Esophagus squamous epithelium (tissue), 5 donors: ENCODE measurements at places on chromosomes 1 and 21.

DNA sequence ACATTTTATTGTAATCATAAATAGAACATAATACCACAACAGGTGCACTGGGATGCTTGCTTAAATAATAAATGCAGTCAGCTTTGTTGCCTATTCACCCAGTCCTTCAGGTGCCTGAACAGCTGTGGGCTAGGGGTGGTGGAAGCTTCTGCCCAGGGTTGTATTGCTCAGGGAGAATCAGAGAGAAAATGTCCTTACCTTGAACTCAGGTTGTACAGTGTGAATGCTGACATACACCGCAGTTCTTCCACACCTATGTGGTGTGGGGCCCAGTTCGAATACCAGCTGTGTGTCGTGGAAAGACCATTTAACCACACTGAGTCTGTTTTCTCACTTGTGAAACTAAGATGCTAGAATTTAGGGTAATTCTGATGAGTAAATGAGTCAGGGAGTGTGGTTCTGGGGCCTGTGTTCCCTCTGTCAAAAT, 115.7 kb upstream of the ATP1A1 start:
- no peak for DNase-seq

DNA sequence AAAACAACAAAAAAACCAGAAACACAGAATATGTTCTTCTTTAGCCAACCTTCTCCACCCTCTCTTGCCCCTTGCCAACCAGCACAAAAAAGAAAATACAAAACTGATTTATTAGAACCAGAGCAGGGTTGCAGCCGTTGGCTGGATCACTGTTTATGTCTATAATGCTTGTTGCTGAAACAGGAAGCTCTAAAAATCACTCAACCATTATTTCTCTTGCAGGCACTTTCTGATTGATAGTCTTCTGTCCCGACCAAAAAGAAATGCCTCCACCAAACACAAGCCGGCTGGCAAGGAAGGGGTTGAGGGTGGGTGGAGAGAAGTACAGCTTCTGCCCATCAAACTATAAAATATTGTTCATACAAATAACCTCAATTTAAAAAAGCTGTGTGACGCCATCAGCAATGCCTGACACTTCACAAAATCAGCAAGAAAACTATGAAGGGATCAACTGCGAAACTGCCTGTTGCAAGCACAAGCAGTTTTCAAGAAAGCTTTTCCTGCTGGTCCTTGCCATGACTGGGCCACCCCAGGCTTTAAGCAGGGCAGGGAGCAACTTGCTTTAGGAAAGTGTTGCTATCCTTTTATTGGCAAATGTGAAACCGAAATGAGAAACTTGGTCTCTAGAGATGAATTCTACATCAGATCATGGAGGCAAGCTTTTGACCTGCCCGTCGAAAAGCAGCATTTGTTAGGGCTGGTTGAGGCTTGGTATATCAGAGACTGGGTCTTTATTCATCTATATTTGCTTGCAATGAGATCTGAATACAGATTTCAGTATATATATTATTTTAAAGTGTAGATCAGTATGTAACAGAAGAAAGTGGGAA, 174.2 kb downstream of the RUNX1 start:
- no peak for DNase-seq

DNA sequence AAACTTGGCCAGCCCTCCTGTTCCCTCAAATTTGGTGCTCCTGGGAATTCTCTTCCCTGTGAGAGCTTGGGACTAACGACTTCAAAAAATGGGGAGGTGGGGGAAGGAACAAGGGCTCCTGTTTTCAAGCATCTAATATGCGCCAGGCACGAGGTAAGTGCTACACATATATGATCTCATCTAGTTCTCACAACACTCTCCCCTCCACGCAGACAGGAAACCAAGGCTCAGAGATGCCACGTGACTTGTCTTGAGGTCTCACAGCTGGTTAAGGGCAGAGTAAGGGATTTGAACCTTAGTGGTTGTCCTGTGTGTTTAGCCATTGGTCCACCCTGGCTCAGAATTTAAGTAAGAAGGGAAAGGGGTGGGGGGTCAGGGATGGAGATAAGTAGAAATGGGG, 125.9 kb downstream of the DMRTB1 start:
- no peak for DNase-seq

DNA sequence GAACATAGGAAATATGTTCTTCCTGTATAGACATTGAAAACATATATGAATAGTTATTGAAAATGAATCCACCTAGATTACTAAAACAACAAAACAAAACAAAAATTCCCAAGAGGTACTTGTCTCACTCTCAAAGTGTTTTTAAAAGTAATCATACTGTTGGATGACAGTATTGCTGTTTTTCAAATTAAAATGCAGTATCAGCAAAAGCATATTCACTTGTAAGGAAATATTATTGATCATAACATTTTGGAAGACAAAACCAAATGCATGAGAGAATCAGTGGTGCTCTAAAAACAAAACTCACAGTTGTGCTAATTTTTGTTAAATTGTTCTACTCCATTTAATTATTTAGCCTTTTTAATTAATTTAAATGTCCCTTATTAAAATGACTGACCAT, 131.0 kb downstream of the COL11A1 start:
- no peak for DNase-seq

- no peak for DNase-seq
Observed at GRCh38 chr1:33402206-33402605, 28.7 kb downstream of the PHC2 start.

DNA sequence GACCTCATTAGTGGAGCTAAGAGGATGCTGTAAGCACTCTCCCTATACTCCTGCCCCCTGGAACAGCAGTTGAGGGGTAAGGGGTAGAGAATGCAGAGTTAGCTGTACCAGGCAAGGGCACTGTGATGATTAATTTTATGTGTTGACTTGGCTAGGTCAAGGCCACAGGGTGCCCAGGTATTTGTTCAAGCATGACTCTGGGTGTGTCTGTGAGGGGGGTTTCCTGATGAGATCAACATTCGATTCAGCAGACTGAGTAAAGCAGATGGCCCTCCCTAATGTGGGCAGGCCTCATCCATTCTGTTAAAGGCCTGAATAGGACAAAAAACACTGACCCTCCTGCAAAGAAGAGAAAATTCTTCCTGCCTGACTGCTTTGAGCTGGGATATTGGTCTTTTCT, 110.8 kb downstream of the KCND3 start:
- no peak for DNase-seq

DNA sequence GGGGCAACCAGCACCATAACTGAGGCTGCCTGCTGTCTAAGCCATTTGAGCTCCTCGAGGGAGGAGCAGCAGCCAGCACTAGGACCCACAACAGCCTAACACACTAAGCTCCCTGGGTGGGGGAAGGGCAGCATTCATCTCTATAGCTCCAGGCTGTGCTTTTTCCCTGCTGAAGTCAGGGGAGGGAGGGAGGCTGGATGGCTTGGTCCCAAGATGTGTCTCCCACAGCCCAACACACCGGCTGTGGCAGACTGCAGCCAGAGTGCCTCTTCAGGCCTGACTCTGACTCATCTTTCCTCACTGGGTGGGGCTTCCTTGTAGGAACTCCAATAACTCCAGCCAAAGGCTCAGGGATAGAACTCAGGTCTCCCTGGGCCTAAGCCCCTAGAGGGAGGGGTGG, 296.3 kb downstream of the PRDM2 start:
- DNase-seq = no peak

- no peak for DNase-seq
Observed at GRCh38 chr1:17877896-17878295, 122.8 kb downstream of the ACTL8 start.

DNA sequence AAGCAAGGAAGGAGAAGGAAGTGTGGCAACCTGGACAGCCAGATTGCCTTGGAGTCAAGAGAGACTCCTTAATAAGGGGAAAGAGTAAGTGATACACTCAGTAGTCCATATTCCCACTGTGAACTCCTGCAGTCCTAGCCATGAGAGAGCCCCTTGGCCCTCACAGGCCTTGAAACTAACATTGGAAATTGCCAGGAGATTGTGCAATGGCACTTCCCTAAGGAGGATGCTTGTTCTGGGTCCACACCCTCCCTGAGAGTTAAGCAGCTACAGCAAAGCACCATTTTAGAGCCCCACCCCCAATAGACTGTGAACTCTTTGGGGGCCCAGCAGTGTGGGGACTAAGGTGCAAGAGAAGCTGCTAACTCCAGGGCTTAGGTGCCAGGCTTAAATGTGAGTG, 367.7 kb upstream of the CAMK1G start:
- DNase-seq = no peak

GRCh38 chr1:16162163-16162822, 6.4 kb upstream of the EPHA2 start:
- DNase-seq = no peak

DNA sequence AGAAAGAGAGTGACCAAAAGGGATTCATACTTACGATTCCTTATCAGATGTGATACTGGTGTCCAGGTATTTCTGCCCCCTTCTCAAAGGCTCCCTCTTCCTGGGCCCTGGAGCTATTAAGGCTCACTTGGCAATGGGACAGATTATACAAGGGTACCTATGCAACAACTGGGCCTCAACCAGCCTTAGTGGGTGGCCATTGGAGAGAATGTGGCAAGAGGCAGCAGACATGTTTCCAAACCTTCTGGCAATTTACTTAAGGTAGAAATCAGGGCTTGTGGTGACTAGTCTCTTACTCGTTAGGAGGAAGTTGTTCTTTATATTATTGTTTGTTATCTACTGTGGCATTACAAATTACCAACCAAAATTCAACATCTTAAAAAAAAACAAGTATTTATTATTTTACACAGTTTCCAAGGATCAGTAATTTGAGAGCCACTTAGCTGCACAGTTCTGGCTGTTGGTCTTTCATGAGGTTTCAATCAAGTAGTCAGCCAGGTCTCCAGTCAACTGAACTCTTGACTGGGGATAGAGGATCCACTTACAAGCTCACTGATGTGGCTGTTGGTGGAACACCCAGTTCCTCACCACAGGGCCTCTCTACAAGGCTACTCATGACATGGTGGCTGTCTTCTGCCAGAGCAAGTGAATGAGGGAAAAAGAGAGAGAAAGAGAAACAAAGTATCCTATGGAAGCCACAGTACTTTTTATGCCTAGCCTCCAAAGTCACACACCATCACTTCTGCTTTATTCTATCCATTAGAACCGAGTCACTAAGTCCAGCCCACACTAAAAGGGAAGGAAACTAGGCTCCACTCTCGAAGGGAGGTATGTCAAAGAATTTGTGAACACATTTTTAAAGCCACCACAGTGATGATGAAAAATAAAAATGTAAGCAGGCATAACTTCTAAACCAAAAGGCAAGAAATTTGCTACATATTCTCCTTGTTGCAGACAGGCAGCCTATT, 10.7 kb downstream of the ZNF648 start:
- no peak for DNase-seq

DNA sequence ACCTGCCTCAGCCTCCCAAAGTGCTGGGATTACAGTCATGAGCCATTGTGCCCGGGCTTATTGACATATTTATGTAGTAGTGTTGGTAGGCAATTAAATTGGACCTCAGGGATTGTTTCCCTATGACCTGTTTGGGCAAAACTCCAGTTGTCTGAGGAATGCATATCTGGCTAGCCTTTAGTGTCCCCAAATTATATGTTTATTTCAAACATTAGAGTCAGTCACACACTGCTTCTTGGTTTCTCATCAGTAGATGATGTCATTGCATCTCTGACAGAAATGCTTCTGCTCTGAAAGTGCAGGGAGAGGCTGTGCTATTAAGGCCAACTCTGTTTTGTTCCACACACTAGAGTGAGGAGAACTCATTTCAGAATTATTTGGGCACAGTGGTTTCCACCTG, 12.5 kb downstream of the PIP5K1A start:
- no peak for DNase-seq

GRCh38 chr1:30795026-30795425, 37.5 kb upstream of the LAPTM5 start:
- no peak for DNase-seq
